ENCODE measurements at places on chromosomes 2 and 18.

DNA sequence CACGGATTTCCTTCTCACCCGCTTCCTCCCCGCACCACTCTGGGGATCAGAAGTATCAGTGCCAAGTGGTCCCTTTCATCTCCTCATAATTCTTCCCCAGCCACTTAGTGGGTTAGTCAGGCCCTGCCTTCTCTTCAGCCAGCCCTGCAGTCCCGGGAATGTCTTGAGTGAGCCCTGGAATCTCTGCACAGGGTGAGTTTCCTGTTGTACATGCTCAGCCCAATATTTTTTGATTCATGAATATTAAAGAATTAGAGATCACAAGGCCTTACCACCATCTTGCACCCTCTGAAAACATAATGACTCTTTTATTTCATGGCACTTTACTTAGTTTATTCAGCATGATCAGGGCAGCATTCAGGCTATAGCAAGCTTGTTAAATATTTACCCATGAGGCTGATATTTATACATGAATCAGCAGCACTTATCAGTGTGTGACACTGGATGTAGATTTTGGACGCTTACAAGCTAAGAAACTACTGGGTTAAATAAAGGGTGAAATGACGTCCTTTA is 159.4 kb upstream of the FOSL2 start:
- DNase-seq: peak; percentile 36

DNA sequence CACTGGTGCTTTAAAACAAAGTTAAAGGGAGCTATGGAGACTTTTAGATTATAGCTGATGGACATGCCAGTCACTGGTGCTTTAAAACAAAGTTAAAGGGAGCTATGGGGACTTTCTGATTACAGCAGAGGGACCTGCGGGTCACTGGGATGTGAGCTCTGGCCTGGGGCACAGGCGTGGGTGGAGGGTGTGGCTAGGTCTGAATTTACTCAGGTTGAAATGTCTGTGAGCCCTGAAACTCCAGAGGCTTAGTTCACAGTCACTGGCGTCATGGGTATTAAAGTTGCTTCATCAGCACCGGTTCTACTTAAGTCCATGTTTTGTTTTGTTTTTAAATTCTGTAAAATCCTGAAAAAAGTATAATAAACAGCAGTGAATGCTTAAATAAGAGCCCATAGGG is 49.0 kb upstream of the TMEM18 start:
- DNase-seq: no peak

GRCh38 chr2:206764673-206765241 is 371 bp downstream of the MDH1B start:
- no peak for DNase-seq

DNA sequence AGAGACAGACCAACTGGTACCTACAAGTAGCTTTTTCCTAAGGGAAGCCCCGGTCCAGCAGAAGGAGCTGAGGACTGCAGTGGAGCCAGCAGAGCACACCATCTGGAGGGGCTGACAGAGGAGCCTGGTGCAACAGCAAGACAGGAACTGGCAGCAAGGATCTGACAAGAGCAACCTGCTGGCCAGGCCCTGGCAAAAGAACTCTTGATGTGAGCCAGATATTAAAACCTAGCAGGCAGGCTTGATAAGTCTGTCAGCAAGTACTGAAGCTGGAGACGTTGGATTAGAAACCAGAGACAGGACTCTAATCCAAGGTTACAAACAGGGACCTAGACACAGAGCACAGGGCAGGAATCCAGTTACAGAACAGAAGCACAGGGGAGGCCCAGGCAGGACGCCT is 260.7 kb upstream of the MGAT5 start:
- no peak for DNase-seq

DNA sequence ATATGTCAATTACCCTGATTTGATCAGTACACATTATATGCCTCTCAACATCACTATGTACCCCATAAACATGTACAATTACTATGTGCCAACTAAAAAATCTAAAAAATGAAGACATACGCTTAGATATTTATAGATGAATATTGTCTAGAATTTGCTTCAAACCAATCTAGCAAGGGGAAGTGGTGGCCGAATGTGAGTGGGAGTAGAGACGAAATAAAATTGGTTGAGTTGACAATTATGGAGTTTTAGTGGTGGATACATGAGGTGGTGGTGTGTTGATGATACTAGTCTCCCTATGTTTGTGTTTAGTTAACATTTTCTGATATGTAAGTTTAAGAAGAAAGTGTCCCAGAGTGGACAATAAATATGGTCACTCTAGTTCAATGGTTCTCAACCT is 49.0 kb downstream of the SDC1 start:
- no peak for DNase-seq

- DNase-seq: no peak
These were observed 51.5 kb downstream of the NCK2 start for GRCh38 chr2:105796131-105796638.

GRCh38 chr18:42268798-42269197 is 313.8 kb downstream of the PIK3C3 start:
- DNase-seq: no peak

GRCh38 chr2:79129260-79129659 is 9.0 kb downstream of the REG1A start:
- no peak for DNase-seq

GRCh38 chr18:13605477-13605876 is 120.9 kb downstream of the FAM210A start:
- no peak for DNase-seq

GRCh38 chr2:240258685-240259084 is 118.2 kb upstream of the OTOS start:
- DNase-seq: no peak

- DNase-seq: no peak
These were observed 131.7 kb downstream of the GCA start for GRCh38 chr2:162475661-162476060.

DNA sequence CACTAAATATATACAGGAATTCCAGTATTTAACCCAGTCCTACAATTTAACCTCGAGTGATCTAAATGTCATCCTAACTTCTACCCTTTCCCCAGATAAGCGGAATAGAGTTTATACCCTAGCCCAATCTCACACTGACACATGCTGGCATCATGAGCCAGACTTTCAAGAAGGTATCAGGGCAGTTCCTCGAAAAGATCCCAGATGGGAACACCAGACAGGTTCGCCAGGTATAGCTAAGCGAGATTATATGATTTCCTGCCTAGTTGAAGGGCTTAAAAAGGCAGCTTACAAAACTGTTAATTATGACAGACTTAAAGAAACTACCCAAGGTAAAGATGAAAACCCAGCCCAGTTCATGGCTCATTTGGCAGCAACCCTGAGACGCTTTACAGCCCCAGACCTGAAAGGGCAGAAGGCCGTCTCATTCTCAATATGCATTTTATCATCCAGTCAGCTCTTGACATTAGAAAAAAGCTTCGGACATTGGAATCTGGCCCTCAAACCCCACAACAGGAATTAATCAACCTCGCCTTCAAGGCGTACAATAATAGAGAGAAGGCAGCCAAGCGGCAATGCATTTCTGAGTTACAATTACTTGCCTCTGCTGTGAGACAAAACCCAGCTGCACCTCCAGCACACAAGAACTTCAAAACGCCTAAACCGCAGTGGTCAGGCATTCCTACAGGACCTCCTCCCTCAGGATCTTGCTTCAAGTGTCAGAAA is 668.2 kb upstream of the PKDCC start:
- DNase-seq: peak; percentile 59

DNA sequence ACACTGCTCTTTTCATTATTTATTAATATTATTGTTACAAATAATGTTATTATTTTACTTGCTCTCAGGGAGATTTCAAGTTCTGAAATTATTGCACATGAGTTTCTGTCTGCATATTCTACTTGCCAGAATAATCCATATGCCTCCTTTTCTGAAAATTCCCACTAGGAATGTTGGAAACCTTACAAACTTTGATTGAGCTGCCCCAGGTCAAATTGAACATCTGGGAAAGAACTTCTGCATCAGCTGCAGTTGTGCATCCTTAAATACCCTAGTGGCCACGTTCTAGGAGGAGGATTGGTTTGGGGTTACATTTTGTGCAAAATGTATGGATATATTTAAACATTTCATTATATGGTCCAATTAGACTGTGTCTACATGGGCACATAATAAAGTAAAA is 1302.7 kb upstream of the PIK3C3 start:
- DNase-seq: no peak

DNA sequence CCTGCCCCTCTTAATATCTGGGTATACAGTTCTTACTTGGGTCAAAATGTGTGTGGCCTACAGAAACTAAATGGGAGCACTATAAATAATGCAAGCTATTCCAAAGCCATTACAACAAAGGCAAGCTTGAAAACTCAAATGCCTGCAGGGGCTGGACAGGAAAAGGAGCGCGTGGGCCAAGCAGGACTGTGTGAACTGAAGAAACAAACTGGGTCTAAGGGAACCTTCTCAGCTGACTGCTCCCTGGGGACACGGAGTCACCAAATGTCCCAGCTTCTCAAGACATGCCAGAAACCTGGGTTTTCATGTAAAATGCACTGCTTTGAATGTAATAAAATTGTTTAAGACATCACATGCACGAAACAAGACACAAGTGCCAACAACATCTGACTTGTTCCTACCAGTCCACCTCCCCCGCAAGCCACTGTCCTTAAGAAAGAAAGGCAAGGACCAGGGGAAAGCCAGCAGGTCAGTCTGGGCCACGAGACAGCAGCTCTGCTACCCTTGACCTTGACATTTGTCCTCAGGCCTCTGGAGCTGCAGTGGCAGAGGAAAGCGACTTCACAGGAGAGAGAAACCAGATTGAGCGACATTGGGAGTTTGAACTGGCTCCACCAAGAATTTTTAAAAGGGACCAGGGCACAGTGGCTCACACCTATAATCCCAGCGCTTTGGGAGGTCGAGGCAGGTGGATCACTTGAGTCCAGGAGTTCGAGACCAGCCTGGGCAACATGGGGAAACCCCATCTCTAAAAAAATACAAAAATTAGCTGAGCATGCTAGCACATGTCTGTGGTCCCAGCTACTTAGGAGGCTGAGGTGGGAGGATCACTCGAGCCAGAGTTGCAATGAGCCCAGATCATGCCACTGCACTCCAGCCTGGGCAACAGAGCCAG is 89.7 kb upstream of the SH3BP4 start:
- no peak for DNase-seq

- peak; percentile 46 for DNase-seq
These were observed 1.2 kb upstream of the MZT2A start for GRCh38 chr2:131493199-131493968.

DNA sequence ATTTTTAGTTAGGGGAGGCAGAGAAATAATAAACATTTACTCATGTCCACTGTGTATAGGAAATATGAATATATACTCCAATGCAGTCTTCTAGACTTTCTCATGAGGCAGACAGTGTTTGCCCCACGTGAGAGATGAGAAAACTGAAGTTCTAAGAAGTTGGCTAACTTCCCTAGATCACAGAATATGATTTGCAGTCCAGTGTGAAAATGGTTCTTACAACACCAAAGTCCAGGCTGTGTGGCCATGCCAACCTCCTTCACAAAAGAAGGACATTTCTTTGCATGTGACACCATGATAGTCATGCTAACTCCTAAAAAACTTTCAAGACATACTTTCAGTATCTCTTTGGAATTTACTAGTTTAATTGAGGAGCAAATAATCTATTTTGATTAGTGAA is 143.7 kb downstream of the IRS1 start:
- DNase-seq: no peak

DNA sequence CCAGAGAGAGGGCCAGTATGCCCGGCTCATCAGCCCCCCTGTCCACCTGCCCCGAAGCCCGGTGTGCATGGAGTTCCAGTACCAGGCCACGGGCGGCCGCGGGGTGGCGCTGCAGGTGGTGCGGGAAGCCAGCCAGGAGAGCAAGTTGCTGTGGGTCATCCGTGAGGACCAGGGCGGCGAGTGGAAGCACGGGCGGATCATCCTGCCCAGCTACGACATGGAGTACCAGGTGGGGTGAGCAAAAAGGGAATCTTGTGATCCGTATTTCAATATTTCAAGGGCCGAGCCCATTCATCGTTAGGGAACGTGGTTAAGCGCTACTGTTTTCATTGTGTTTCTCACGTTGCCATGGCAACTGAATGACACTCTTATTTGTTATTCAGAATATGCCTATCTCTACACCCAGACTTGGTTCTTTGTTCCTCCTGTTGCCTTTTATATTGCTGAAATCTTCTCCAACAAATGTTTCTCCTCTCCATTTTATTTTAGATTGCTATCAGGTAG is 81.5 kb downstream of the NRP2 start:
- DNase-seq: peak; percentile 63

GRCh38 chr2:112175958-112176573 is 37.9 kb downstream of the FBLN7 start:
- DNase-seq: no peak

DNA sequence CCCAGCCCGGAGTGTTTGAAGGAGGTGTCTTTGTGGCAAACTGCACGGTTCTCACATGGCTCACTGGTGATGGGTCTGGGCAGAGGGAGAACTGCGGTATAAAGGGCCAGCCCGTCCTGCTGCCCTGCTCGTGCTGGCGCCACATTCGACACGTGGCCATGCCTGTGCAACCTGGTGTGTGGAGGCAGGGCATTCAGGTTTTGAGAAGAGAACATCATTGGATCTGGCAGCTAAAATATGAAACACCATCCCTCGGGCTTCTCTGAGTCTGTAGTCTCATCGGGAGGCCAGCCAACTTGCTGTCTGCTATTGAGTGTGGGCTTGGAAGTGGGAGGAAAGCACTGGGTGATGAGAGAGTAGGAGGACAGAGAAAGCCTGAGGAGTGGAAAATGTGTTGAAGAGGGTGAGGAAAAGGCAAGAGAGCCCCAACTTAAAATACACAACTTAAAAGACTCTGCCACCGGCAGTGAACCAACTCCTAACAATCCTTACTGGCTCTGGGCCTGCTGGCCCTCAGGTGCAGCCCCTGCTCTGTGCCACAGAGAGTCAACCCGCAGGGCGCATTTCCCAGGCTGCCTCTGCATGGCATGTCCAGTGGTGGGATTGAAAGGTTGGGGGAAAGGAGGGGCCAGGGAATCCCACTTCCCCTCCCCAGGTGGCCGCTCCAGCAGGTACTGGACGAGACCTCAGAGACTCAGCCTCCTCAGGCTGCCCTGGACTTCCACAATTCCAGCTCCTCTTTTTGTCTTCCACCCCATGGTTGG is 112.7 kb upstream of the DLX2 start:
- DNase-seq: no peak

DNA sequence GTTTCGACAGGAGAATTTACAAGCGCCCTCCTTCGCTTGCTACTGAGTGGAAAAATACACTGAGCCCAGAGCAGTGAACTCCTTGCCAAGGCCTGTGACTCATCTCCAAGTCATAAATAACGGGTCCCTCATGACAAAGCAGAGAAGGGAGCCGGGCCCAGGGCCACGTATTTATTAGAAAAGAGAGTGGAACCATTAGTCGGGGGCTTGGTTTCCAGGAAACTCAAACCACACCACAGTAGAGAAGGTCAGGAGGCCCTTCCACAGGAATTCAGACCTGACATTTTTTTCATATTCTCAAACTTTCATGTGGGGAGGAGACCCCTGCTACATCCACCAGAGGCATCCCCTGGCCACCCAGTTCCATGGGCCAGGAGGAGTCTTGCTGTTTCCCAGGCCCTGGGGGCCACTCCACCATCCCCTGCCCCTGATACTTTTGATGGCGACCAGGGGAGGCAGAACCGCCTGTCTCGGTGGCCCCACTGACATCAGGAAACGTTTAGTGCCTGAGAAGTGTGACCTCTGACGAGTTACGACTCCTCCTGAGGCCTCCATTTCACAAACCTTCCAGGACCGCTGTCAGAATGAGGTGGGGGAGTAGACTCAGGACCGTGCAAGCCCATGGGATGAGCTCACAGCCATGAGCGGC is 289.7 kb downstream of the DYSF start:
- DNase-seq: no peak

GRCh38 chr2:219250049-219250781 is 2.8 kb upstream of the TUBA4B start:
- no peak for DNase-seq

Data from right kidney (tissue), 9 donors.